Activated CD4-positive, alpha-beta memory T cell treated with anti-CD3 and anti-CD28 coated beads, Interleukin-2, amount 10 ng/mL, durations not matched to agents 7 days and 5 days (primary cell): ENCODE measurements at places on chromosomes 16 and 17.

DNA sequence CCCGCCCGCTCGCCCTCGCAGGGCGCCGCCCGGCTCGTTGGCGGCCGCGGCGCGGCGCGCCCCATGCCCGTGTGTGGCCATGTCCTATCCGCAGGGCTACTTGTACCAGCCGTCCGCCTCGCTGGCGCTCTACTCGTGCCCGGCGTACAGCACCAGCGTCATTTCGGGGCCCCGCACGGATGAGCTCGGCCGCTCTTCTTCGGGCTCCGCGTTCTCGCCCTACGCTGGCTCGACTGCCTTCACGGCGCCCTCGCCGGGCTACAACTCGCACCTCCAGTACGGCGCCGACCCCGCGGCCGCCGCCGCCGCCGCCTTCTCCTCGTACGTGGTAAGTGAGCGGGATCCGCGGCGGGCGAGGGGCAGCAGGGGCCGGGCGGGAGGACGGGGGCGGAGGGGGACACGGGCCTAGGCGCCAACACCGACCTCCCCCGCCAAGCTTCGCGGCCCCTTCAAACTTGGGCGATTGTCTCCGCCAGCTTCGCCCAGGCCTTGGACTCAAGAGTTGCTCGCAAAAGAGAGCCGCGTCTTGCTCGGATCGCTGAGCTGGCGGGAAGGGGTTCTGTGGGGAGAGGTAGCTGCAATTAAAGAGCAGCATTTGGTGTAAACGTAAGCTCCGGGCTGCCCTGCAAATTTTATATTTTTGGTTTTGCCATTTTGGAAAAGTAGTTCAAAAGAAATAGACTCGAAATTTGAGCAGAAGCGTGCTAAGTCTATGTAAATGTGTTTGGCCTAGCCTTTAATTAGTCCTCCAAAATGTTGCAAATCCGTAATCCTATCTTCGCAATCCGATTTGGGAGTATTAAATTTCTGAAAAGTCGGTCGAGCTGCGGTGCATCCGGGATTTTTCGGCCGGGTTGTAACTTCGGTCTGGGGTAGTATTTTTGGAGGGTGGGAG lies 702 bp downstream of the IRX5 start:
- DNase-seq: no peak

DNA sequence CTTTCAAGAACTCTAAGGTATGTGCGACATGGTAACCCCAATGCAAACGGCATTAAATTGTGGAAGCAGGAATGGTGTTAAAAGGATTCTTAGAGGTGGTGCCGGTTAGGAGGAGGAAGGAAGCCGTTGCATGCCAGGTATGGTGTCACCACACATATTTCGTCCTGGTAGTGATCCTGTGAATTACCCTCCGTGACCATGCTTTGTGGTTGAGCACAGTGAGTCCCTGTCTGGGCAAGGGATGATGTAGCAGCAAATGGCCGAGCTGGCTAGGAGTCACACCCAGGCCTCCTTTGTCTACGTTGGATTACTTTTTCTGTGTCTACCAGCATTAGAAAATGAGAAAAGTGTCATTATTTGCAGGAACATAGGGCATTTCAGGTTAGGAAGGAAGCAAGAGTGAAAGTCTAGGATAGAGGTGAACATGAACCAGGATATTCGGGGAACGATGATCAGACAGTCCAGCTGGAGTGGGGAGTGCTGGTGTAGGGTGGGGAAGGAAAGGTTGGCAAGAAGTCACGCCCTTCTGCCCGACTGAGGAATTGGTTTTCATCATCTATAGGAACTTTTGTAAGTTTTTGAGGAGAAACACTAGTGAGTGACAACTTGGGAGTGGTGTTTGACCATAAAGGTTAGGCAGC lies 123.5 kb downstream of the PRKCA start:
- DNase-seq: no peak

- DNase-seq: no peak
These were observed at the start of gene C1QTNF1 for GRCh38 chr17:79023886-79024771. C1QTNF1 (plus strand) TSS chr17:79024169; CDS start chr17:79043969, 19,800 bp downstream.

- DNase-seq: peak; percentile 70
These were observed at the start of gene MVP for GRCh38 chr16:29820271-29820701. MVP (plus strand) TSS chr16:29820462; CDS start chr16:29830550, 10,088 bp downstream.

DNA sequence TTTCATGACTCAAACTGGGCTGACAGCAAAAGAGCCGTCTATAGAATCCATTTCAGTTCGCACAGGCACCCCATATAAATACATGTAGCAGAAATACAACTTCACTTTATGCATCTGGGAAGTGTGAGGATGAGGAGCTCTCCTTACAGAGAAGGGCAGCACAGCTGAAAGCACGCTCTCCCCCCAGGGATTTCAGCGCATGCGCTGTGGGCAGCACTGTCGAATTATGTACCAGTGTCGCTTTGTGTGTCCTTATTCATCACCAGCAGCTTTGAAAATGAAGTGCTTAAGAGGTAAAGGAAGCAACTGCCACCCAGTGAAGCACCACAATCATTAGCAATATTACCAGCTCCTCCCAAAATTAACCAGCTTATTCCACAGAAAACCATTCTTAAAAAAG lies 39.9 kb downstream of the CEP95 start:
- no peak for DNase-seq

DNA sequence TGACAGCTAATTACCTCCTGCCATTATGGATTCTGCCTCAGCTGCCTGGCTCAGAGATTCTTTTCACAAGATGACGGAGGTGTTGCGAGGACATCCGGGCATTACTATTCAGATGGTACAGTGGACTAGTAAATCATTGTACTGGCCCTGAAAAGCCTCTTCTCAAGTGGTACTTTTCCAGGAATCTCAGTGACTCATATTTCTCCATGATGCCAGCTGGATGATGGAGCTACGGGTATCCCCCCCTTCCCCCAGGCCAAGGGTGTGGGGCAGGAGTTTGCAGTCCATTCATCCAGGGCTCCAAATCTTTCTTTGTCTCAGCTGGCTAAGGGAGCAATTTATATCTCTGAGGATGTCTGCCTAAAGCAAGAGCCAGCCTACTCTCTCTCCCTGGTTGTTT lies 107.7 kb upstream of the GPR139 start:
- DNase-seq: no peak

DNA sequence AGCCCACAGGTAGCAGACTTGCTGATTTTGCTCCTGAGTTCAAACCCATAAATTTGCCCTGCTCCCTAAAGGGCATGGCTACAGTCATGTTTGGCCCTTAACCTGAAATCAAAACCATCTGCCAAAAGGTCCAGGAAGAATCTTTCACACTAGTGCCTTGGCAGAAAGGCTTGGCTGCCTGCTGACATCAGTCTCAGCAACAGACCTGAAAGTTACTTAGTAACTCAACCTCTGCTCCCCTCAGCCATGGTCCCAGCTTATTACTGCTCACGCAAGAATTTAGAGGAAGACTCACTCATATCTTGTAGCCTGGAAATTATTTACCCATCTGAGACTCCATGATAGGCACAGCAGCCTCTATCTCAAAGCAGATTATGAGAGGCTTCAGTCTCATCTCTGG lies 98.0 kb upstream of the KIF2B start:
- no peak for DNase-seq

DNA sequence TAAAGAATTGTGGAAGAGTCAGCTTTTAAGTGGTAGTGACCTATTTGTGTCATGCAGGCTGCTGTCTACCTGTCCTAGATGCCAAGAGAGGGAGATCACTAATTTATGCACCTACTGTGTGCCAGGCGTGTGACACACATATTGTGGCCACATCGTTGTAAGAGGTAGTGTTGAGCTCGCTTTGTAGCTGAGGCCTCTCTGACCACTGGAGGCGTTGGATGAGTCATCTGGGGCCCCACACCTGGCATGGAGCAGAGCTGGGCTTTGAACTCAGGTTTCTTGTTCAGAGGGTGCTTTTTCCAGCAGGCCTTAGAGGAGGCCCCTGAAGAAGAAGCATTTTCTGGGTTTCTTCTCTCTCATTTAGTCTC lies 52.3 kb upstream of the LGALS9 start:
- DNase-seq: peak; percentile 58

GRCh38 chr16:65842067-65842466 lies 524.4 kb upstream of the CDH5 start:
- DNase-seq: no peak

GRCh38 chr17:63039899-63040602 lies 74.0 kb downstream of the TANC2 start:
- DNase-seq: no peak

DNA sequence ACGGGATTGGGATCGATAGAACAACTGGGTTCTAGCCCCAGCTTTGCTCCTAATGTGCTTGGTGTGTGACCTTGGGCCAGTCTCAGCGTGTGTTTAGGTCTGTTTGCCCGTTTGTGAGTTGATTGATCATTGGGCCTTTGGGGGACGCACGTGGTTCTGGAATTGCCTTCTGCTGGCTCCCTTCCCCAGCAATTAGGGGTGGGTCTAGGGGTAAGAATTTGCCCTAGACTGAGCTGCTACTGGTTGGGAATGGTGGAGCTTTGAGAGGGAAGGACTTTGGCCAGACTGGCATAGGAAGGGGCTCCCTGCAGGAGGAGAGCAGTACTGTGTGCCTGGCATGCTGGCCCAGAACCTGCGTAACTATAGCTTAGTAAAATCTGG lies 1.5 kb downstream of the SPNS2 start:
- no peak for DNase-seq

- DNase-seq: no peak
These were observed at the start of gene KRT14 for GRCh38 chr17:41586863-41587495. KRT14 (minus strand) TSS chr17:41586895; CDS start chr17:41586834, 61 bp downstream.

GRCh38 chr17:47879028-47879585 lies 16.9 kb upstream of the SP2 start:
- DNase-seq: no peak
